Astrocyte of the cerebellum (primary cell): ENCODE measurements at places on chromosomes 3 and 15.
A peak's percentile ranks its signal among the peaks of the same experiment; 100 is the strongest.

- DNase-seq = no peak
Measured at GRCh38 chr3:112688085-112688769, 47.3 kb upstream of the CCDC80 start.

DNA sequence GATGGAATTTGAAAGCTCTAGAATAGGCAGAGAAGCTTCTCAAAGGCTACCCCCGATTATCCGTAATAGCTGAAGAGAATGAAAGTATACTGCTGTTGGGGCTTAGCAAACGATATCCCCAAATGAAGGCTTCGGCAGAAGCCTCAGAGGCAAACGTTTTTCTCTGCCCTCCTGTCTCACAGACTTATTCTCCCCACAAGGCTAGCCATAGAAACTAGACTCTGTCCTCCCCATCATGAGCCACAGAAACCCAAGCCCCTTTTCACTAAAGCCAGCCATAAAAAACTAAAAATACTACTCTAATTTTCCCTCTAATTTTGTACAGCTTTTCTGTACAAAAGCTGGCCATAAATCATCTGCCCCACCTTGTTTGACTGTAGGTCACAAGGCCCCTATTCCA, 413.4 kb upstream of the CFAP20DC start:
- DNase-seq = no peak

- DNase-seq = peak; percentile 47
Measured at GRCh38 chr3:77254967-77255831, 215.3 kb downstream of the ROBO2 start.

GRCh38 chr15:77658304-77658703, 25.6 kb upstream of the LINGO1 start:
- DNase-seq = no peak

DNA sequence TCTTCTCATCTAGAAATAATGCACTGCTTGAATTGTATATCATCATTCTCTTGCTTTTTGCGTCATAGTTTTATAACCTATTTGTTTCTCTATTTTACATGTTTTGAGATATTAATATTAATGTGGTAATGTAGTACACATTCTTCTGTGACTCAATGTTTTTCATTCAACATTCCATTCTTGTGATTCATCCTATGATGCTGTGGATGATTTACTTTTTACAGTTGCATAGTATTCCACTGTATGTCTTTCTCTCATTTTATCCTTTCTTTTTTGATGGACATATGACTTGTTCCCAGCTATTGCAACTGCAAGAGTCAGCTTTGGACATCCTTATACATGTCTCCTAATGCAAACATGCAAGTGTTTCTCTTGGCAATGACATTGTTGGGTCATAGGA, 20.6 kb upstream of the VEPH1 start:
- no peak for DNase-seq

GRCh38 chr15:39028069-39028468, 463.5 kb upstream of the RASGRP1 start:
- DNase-seq = peak; percentile 26

GRCh38 chr3:138023754-138024153, 13.8 kb downstream of the CLDN18 start:
- DNase-seq = no peak

DNA sequence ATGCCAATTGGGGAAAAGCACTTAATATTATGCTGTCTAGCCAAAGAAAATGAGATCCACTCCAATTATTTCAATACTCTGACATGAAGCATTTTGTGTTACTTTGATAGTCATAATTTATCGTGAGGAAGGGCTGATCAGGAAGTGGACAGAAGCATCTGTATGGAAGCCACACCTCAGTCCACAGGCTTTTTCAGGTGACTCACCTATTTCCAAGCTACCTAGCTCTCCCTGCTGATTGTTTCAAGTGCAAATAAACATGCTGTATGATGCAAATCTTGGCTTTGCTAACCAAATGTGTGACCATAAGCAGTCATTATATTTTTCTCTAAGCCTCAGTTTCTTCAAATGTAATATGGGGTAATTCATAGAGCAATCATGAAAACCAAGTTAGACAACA, 30.8 kb upstream of the CPB1 start:
- no peak for DNase-seq
